MM.1S (cell line): ENCODE measurements at places on chromosomes 11 and 22.
A peak's percentile ranks its signal among the peaks of the same experiment; 100 is the strongest.

DNA sequence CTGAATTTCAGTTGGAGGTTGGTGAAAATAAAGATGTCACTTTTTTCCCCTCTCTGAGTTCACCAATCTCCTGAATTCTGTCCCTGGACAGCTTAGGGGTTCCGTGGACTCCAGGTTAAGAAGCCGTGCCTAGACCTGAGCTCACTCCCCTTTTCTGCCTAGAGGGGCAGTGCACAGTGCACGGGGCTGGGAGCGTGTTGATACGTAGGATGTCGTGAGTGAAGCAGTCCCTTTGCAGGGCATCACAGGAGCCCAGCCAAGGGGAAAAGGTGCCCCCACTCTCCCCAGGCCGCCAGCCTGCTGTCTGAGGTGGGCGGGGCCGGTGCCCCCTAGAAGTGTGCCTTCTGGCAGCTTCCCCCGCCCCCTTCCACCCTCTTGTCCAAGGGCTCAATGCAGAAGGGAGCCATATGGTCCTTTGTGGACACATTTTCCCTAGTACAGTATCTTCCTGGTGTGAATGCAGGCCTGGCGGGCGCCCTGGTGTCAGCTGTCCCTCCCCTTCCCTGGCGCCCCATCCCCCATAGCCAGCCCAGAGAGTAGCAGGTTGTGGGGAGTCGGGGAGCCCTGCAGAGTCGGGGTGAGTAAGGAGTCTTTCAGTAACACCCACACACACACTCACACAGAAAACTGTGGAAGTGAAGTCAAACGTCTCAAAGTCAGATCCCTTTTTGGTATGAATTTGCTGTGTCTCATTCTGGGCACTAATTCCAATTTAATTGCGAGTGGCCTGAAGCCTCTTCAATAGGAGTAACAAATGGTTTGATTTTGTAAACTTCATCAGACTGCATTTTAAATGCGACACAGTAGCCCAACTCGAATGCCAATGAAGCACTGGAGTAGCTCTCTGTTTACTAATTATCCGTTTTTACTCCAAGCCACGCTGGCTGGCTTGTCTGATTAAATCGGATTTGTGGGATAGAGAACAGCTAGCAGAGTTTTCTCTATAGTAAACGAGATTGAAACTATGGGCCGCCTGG lies 67.5 kb upstream of the NNMT start:
- DNase-seq, result no peak
- H3K27ac ChIP-seq, result no peak overlapping the region
- H3K4me1 ChIP-seq, result no peaks in the 10 kb centered on the region
- H3K27me3 ChIP-seq, result no peaks in the 10 kb centered on the region
- no peak overlapping the region for H3K4me3 ChIP-seq
- no peaks in the 10 kb centered on the region for H3K36me3 ChIP-seq

GRCh38 chr22:25955323-25955722 lies 213.3 kb downstream of the MYO18B start:
- H3K27ac ChIP-seq, result no peak overlapping the region
- H3K36me3 ChIP-seq, result no peaks in the 10 kb centered on the region
- peaks cover 42% of the 10 kb centered on the region for H3K27me3 ChIP-seq
- DNase-seq, result no peak

GRCh38 chr11:12258451-12258850 lies 118.9 kb upstream of the PARVA start:
- no peaks in the 10 kb centered on the region for H3K27me3 ChIP-seq
- no peak for DNase-seq
- no peaks in the 10 kb centered on the region for H3K4me1 ChIP-seq
- no peak overlapping the region for H3K27ac ChIP-seq
- no peak overlapping the region for H3K4me3 ChIP-seq
- no peaks in the 10 kb centered on the region for H3K36me3 ChIP-seq

- H3K36me3 ChIP-seq, result no peaks in the 10 kb centered on the region
- H3K4me1 ChIP-seq, result no peaks in the 10 kb centered on the region
- peaks cover 97% of the 10 kb centered on the region for H3K27me3 ChIP-seq
- no peak overlapping the region for H3K27ac ChIP-seq
- no peak for DNase-seq
These were observed 12.6 kb downstream of the TNNT3 start for GRCh38 chr11:1932105-1932480.

- H3K27me3 ChIP-seq, result no peaks in the 10 kb centered on the region
- peak; percentile 52 for DNase-seq
- H3K36me3 ChIP-seq, result peaks cover 21% of the 10 kb centered on the region
These were observed at the start of gene MORC2 for GRCh38 chr22:30968015-30968923. Gene MORC2 (minus strand): TSS chr22:30968774. CDS start chr22:30967889, 885 bp downstream.

GRCh38 chr11:90243534-90243933 lies 20.7 kb upstream of the CHORDC1 start:
- no peak overlapping the region for H3K4me3 ChIP-seq
- H3K36me3 ChIP-seq, result no peaks in the 10 kb centered on the region
- DNase-seq, result no peak
- H3K27ac ChIP-seq, result no peak overlapping the region
- no peaks in the 10 kb centered on the region for H3K27me3 ChIP-seq

- H3K4me3 ChIP-seq, result no peak overlapping the region
- peaks cover 7% of the 10 kb centered on the region for H3K4me1 ChIP-seq
- no peak overlapping the region for H3K27ac ChIP-seq
- DNase-seq, result no peak
- no peaks in the 10 kb centered on the region for H3K36me3 ChIP-seq
These were observed 5.9 kb upstream of the CAT start for GRCh38 chr11:34432822-34433221.

DNA sequence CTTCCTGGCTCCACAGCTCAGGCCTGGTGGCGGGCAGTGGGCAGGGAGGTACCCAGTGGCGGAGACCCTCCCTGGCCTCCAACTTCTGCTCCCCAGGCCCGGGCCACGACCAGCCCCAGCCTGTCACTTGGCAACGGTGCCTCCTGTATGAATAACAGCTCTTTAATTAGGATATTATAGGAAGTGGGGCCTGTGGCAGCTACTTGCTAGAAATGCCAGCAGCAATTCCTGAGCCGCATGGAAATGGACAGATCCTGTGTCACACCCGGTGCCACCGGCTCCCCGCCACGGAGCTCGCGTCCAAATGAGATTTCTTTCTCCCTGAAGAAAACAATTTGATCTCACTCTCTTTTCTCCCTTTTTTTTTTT lies 104.5 kb downstream of the CHST1 start:
- peaks cover 17% of the 10 kb centered on the region for H3K27me3 ChIP-seq
- no peaks in the 10 kb centered on the region for H3K4me1 ChIP-seq
- no peak for DNase-seq

- no peak overlapping the region for H3K4me3 ChIP-seq
- H3K36me3 ChIP-seq, result no peaks in the 10 kb centered on the region
- H3K4me1 ChIP-seq, result peaks cover 9% of the 10 kb centered on the region; the same call in 1 of the 2 replicates
These were observed 91.3 kb upstream of the SLC25A18 start for GRCh38 chr22:17471886-17472535.

- no peak for DNase-seq
- no peaks in the 10 kb centered on the region for H3K36me3 ChIP-seq
- H3K27me3 ChIP-seq, result peaks cover 33% of the 10 kb centered on the region
- H3K27ac ChIP-seq, result no peak overlapping the region
- H3K4me3 ChIP-seq, result peak overlapping the region; percentile 58
- H3K4me1 ChIP-seq, result 0 out of 2 replicates have a peak, but pooled peaks cover 4% of the 10 kb centered on the region
These were observed 125.7 kb upstream of the C11orf58 start for GRCh38 chr11:16612566-16613261.

- H3K27me3 ChIP-seq, result no peaks in the 10 kb centered on the region
- no peak overlapping the region for H3K27ac ChIP-seq
- peak overlapping the region; percentile 78 for H3K4me3 ChIP-seq
- H3K4me1 ChIP-seq, result peaks cover 8% of the 10 kb centered on the region; the same call in 1 of the 2 replicates
These were observed 673 bp downstream of the CDON start for GRCh38 chr11:126061707-126062678.

GRCh38 chr11:64258946-64259532 lies 7.7 kb downstream of the PLCB3 start:
- no peaks in the 10 kb centered on the region for H3K4me1 ChIP-seq
- H3K27ac ChIP-seq, result no peak overlapping the region
- H3K36me3 ChIP-seq, result no peaks in the 10 kb centered on the region
- H3K27me3 ChIP-seq, result no peaks in the 10 kb centered on the region

DNA sequence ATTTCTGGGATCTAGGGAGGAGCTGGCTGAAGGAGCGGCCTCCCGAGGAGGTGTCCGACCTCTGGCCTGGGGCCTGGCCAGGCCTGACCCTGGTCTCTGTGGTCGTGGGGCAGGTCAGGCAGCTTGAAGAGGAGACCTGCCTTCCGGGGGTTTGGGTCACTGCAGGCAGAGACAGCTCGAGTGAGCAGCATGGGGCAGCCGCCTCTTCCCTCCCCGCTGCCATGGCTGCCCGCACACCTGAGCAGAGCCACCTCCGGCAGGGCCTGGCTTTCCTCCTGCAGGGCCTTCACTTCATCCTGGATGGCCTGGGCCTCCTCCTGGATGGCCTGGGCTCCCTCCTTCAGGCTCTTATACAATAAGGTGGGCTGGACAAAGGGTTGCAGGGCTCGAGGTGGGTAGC lies 8.0 kb upstream of the NAALADL1 start:
- peaks cover 5% of the 10 kb centered on the region for H3K4me1 ChIP-seq
- no peaks in the 10 kb centered on the region for H3K27me3 ChIP-seq
- no peak for DNase-seq

GRCh38 chr11:32131321-32131720 lies 40.4 kb downstream of the RCN1 start:
- no peak for DNase-seq
- H3K4me1 ChIP-seq, result no peaks in the 10 kb centered on the region
- H3K36me3 ChIP-seq, result no peaks in the 10 kb centered on the region
- H3K27ac ChIP-seq, result no peak overlapping the region
- no peak overlapping the region for H3K4me3 ChIP-seq

GRCh38 chr11:44736791-44737190 lies 10.0 kb downstream of the TSPAN18 start:
- H3K27ac ChIP-seq, result no peak overlapping the region
- H3K36me3 ChIP-seq, result no peaks in the 10 kb centered on the region
- no peaks in the 10 kb centered on the region for H3K4me1 ChIP-seq

- no peak overlapping the region for H3K27ac ChIP-seq
- H3K4me3 ChIP-seq, result no peak overlapping the region
- no peaks in the 10 kb centered on the region for H3K4me1 ChIP-seq
- DNase-seq, result no peak
- H3K27me3 ChIP-seq, result no peaks in the 10 kb centered on the region
These were observed 171.0 kb downstream of the ST3GAL4 start for GRCh38 chr11:126526471-126526870.

- H3K27ac ChIP-seq, result no peak within 1 kb of the TSS
- H3K27me3 ChIP-seq, result no peaks in the 10 kb centered on the region
- no peaks in the 10 kb centered on the region for H3K4me1 ChIP-seq
- no peak for DNase-seq
- no peaks in the 10 kb centered on the region for H3K36me3 ChIP-seq
- H3K4me3 ChIP-seq, result no peak within 1 kb of the TSS
These were observed at the start of gene OR52K1 for GRCh38 chr11:4482445-4482844. Gene OR52K1 (plus strand): TSS chr11:4482646. CDS start chr11:4488901, 6,255 bp downstream.

DNA sequence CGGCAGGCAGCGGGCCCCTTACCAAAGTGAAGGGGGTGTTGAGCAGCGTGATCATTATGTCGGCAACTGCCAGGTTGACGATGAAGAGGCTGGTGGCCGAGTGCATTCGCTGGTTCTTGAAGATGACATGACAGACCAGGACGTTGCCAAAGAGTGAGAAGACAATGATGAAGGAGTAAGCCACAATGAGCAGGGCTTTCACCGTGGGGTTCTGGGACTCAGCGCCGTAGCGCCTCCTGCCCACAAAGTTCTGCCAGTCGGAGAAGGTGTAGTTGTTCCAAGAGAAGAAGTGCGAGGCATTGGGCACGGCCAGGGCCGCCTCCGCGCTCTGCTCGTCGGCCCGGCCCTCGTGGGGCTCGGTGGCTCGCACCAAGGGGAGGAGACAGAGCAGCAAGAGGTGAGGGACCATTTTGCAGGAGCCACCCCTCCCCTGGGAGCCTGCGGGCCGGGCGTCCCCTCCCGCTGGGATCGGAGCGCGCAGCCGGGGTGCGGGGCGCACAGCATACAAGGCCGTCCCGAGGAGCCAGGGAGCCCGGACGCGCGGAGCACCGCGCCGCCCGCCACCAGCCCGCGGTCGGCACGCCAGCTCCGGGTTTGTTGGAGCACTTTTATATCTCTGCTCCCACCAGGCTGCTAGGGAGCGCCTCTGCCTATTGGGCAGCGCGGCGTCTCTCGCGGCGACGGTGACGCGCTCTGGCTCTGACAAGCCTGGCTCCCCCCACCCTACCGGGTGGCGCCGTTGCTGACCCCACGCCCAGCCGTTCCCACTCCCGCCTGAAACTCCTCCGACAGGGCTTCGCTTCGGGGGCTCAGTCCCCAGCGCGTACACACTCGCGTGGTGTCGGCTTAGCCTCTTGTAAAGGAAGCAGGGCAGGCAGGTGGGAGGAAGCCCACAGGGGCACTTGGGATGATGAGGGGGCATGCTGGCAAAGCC lies at the start of gene GPR83:
GPR83 (minus strand) TSS at position 581 of the 934 bp plus-strand sequence; CDS start at position 409, 172 bp downstream.
- no peaks in the 10 kb centered on the region for H3K36me3 ChIP-seq
- no peaks in the 10 kb centered on the region for H3K4me1 ChIP-seq
- H3K4me3 ChIP-seq, result no peak within 1 kb of the TSS
- DNase-seq, result no peak
- H3K27ac ChIP-seq, result no peak within 1 kb of the TSS
